Endothelial cell of umbilical vein (primary cell): ENCODE measurements at places on chromosomes 3 and 15. TPM values are rescaled to one million over a fixed set of nuclear protein-coding genes. Genes with fewer than 3 reads are reported as not detected.

GRCh38 chr3:59249004-59249403 is 199.2 kb upstream of the CFAP20DC start:
- peak; percentile 39 for DNase-seq

DNA sequence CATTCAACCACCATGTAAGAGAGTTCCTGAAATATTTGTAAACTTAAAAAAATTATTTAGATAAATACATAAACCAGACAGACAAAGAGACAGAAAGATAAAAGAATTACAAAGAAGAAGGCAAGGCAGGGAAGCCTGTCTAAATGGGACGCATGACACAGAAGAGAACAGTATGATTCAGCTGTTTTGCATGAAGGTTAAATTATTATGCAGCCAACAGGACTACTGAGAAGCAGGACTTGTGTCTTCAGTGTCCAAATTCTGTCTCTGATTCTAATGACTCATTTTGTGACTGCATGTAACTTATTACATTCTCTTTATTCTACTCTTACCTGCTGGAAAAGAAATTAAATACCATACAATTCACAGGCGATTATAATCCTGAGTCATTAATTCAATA is 340.4 kb upstream of the KCNMB2 start:
- DNase-seq = no peak

DNA sequence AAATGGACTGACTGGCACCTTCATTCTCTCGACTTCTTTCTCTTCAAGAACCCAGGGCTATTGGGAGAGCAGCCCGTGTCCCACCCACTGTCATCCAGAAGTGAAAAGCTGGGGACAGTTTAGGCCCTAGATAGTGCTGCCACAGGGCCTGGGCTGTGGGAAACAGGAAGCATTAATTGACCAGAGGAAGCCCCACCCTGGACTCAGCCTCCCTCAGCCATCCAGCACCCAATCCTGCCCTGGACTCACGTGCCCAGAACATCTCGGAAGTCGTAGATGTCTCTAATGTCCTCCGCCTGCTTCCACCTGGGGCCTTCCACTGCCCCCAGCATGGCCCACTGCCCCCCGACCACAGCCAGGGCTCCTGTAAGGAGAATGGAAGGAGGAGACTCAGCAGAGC is 2.3 kb downstream of the CAMK1 start:
- DNase-seq = no peak

DNA sequence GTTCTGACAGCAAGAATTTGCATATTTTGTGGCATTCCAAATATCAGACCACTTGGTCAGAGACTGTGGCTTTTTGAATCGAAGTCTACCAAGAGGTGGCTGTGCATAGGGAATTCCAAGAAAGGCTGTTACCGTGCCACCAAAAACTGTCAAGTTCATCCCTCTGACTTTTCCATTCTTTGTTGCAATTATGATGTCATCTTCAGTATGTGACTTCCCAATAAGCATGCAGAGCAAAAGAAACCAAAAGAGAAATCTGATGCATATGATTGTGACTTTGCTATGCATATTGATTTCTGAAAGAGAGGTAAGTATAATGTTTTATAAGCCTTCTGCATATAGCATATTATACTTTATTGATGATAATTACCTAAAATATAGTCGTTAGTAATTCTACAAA is 6.5 kb downstream of the BCHE start:
- no peak for DNase-seq

- DNase-seq = no peak
Measured at GRCh38 chr3:2154621-2155020, 56.0 kb downstream of the CNTN4 start.

- DNase-seq = no peak
Measured at GRCh38 chr15:56582785-56583184, 117.8 kb upstream of the MNS1 start.

DNA sequence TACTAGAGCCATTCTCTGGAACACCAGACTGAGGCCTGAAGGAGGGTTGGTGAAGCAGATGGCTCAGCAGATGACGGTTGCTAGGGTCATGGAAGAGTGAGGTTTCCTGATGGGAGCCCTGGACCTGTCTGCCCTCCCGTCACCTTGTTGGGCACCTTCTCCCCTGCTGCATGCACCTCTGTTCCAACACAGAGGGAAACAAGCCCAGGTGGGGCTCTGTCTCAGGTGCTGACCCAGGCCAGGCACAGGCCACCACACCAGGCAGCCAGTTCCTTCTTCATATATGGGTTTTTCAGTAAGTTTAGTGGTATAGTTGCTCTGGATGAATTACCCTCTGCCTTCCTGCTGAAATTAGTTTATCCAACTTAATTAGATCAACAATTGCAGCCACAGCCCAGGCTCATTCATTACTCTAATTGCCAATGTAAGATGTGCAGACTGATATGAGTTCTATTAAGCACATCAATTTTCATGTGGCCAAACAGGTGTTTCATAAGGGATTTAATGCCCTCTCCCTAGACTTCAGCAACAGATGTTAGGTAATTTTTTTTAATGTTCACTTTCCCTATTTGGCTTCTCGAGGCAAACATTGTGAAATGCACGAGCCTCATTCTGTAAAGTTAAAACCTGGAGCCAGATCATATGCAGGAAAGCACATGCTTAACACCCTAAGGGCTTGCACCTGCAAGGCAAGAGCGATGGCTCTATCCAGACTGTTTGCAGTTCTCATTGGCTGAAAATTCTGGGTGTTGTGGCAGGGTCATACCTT is 174.8 kb downstream of the CHDH start:
- no peak for DNase-seq

GRCh38 chr3:164200053-164200823 is 878.1 kb downstream of the SI start:
- no peak for DNase-seq

GRCh38 chr15:70169147-70169546 is 71.4 kb upstream of the TLE3 start:
- no peak for DNase-seq

DNA sequence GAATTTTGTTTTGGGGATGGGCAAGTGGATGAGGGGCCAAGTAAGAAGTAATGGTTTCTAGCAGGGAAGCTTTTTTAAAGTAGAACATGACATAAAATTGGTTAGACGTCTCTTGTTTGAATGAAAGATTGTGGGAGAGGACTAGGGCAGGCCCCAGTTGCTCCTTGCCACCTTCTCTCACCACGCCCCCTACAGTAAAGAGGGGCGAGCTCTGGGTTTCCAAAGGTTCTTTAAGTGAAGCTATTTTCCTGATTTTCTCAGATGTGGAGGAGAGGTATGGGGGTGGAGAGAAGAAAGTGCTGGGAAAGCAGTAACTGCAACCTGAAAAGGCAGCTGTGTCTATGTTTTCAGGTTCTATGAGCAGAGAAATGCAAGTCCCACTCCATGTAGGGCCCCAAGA is 32.6 kb upstream of the SKIL start:
- no peak for DNase-seq

- DNase-seq = no peak
Measured at GRCh38 chr3:187870360-187871203, 125.3 kb upstream of the BCL6 start.

- no peak for DNase-seq
Measured at GRCh38 chr3:140341817-140342403, 336.0 kb upstream of the TRIM42 start.

DNA sequence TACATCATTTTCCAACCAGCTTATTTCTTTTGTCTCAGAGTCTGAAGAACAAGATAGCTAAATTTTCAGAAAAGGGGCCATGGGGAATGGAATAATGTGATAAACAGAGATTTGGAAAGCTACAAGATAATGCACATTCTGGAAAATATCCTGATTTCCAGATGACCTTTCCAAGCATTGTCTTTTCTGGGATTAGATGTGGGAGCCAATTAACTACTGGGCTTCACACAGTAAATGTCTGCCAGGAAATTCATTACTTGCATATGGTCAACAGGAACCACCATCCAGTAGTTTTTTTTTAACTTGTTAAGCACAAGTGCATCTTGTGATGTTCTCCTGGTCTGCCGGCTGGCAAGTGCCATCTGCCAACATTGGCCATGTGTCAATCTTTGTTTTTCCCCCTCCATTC is 131.1 kb upstream of the BFSP2 start:
- DNase-seq = no peak

- no peak for DNase-seq
Measured at GRCh38 chr3:9213019-9213634, 36.3 kb downstream of the SRGAP3 start.

DNA sequence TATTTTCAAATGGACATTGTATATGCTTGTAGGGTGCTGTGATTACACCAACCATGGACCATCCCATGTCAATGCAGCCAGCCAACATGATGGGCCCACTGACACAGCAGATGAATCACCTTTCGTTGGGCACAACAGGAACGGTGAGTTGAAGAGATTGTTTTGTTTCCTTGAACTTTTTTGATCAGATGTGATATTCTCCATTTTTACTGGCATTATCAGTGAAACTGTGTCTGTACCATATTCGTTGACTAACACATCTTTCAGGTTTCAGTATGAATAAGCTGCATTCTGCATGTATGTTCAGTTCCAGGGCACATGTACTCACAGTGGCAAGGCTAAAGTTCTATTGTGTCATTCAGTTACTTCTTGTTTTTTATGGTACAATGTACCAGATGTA is 655.2 kb downstream of the RBMS3 start:
- DNase-seq = no peak

GRCh38 chr3:186998937-186999368 is 68.6 kb downstream of the ST6GAL1 start:
- no peak for DNase-seq

GRCh38 chr3:126287536-126288241 is 69.5 kb downstream of the KLF15 start:
- peak; percentile 46 for DNase-seq

DNA sequence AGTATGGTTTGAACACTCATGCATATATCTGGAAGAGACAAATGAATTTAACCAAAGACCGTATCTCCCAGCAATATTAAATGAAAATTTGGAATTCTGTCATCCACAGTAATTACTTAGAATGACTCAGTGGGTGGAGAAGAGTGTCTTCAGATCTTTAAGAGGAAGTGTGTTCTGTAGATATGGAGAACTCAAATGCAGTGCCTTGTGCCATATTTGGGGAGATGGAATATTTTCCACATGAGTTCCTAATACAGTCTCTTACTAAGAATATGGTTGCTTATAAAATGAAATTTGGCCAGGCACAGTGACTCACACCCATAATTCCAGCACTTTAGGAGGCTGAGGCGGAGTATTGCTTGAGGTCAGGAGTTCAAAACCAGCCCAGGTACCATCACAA is 40.5 kb downstream of the ANO10 start:
- DNase-seq = no peak

DNA sequence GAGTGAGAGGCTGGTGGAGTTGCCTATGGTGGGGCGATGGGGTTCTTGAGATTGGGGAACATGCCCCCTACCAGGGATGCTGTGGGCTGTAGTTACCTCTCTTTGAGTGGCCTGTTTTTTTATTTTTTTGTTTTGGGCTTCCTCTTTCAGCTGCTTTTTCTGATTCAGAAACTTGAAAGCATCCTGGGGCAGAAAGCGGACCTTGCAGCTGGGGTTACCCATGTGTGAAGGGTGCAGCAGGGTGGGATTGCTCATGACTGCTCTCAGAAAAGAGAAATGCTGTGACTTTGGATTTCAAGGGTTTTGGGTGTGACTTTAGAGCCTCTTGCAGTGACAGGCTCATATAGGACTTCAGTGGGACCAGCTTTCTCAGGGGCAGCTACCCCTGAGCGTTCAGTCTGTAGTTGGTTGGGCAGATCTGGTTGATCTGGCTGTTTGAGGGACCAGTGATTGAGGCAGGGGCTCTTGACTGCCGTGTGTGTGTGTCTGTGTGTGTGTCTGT is 1.8 kb downstream of the LIMD1 start:
- DNase-seq = no peak

DNA sequence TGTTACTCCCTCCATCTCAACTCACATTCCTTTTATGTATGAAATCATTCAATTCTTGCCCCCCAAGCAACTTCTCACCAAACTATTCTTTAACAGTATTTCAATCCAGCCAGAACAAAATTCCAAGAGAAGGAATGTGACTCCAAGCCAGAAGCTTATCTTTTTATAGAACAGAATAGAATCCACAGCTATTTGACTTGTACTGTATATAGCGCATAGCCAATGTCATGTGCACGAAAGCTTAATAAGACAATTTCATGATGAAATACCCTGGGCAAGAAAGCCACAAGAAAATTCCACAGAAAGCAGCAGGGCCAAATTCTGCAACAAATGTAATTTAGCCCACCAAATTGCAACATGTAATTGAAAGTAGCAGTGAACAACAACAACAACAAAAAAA is 127.6 kb upstream of the UBE2E2 start:
- no peak for DNase-seq

DNA sequence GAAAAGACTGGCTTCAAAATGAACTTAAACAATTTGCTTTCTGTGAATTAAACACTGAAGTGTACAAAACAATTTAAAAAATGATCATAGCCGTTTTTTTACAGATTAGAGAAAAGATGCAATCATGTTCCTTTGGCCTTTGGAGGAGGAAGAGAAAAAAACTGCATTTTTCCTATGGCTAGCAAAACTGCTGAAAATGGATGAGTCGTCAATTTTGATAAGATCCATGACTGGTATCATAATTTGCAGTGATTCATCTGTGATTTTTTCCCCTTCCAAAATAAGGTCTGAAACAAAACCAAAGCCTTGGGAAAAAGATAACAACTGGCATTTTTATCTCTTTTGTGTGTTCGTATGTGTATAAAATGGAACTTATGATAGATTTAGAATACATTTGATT is 255.6 kb upstream of the SATB1 start:
- no peak for DNase-seq

GRCh38 chr3:132654190-132654589 is 5.4 kb downstream of the ACAD11 start:
- no peak for DNase-seq

GRCh38 chr3:42764115-42764514 is 8.9 kb downstream of the CCDC13 start:
- no peak for DNase-seq

- peak; percentile 76 for DNase-seq
Measured at GRCh38 chr15:33278816-33279612, 31.8 kb upstream of the RYR3 start.

DNA sequence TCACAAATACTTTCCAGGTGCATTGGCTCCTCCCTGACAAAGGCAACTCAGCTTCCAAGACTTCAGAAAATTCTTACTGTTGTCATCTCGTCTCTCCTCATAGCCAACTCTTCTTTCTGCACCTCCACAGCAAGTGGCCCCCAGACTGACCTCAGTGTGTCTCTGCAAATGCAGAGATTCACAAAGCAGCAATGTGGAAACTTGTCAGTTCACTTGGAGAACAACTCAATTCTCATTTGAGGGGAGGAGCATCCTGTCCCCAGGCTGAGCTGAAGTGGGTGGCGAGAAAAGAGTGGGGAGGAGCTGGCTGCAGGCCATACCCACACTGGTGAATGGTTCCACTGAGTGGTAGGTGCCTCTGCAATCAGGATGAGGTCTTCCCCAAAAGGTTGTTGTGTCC is 248.7 kb upstream of the IL12A start:
- DNase-seq = no peak

- no peak for DNase-seq
Measured at GRCh38 chr3:6273878-6274277, 587.0 kb upstream of the GRM7 start.

GRCh38 chr3:122957707-122958689 is 69.6 kb downstream of the SEMA5B start:
- no peak for DNase-seq

Gene PPARG
- polyA plus RNA-seq = 0.14 and 0.15 TPM in 2 replicates

Gene SERPINI2
- polyA plus RNA-seq = not detected in 2 replicates

Gene KIF23
- polyA plus RNA-seq = 14.0 and 25.4 TPM in 2 replicates

Gene UROC1
- polyA plus RNA-seq = not detected in 2 replicates

Gene TMOD2
- 0.32 and 0.46 TPM in 2 replicates for polyA plus RNA-seq

Gene THAP10
- polyA plus RNA-seq = 1.7 TPM in 2 replicates

Gene POC1A
- polyA plus RNA-seq = 14.8 and 14.9 TPM in 2 replicates

Gene SLC35G2
- polyA plus RNA-seq = 19.6 and 23.9 TPM in 2 replicates

Gene HIGD2B
- polyA plus RNA-seq = not detected in 2 replicates

Gene SLITRK3
- polyA plus RNA-seq = not detected in 2 replicates

Gene MORC1
- polyA plus RNA-seq = not detected in 2 replicates

Gene HEXA
- polyA plus RNA-seq = 189 and 212 TPM in 2 replicates

Gene ABHD17C
- polyA plus RNA-seq = 5.6 and 5.9 TPM in 2 replicates
